Ascending aorta (tissue), 2 donors: ENCODE measurements at places on chromosomes 3 and 15.
A peak's percentile ranks its signal among the peaks of the same experiment; 100 is the strongest.

- H3K4me3 ChIP-seq, result no peak overlapping the region
- no peaks in the 10 kb centered on the region for H3K36me3 ChIP-seq
- no peak for DNase-seq
- no peaks in the 10 kb centered on the region for H3K27me3 ChIP-seq
- no peaks in the 10 kb centered on the region for H3K4me1 ChIP-seq
These were observed 233.9 kb upstream of the CADM2 start for GRCh38 chr3:84724877-84725276.

GRCh38 chr3:11250902-11251806, 21.0 kb upstream of the ATG7 start:
- peaks cover 7% of the 10 kb centered on the region for H3K36me3 ChIP-seq
- peak overlapping the region; percentile 4 for H3K27ac ChIP-seq
- H3K4me1 ChIP-seq, result no peaks in the 10 kb centered on the region
- H3K4me3 ChIP-seq, result no peak overlapping the region
- DNase-seq, result peak; percentile 39

- no peaks in the 10 kb centered on the region for H3K36me3 ChIP-seq
- no peak for DNase-seq
- no peak overlapping the region for H3K4me3 ChIP-seq
- no peak overlapping the region for H3K27ac ChIP-seq
- no peaks in the 10 kb centered on the region for H3K27me3 ChIP-seq
These were observed 355.4 kb downstream of the MFSD1 start for GRCh38 chr3:159157275-159157674.

- no peaks in the 10 kb centered on the region for H3K4me1 ChIP-seq
- no peak overlapping the region for H3K27ac ChIP-seq
- H3K36me3 ChIP-seq, result no peaks in the 10 kb centered on the region
- no peak overlapping the region for H3K4me3 ChIP-seq
These were observed 42.0 kb downstream of the GSK3B start for GRCh38 chr3:120052225-120052624.

DNA sequence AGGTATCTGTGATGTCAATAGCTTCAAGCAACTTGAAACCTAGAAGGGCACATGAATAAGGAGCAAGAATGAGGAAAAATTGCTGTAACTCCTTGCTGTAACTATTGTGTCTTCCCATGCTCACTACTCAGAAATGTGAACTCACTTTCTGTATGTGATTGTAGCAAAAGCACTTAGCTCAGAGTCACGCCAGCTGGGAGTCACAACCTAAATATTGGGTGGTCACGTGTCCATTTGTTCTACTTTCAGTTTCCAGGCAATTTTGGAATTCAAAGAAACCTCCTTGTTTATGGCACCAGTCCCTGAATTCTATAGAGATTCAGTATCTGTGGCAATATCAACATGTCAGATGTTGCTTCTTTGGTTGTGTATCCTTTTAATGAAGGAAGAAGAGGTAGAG, 241.6 kb upstream of the AZI2 start:
- no peaks in the 10 kb centered on the region for H3K27me3 ChIP-seq
- H3K4me1 ChIP-seq, result no peaks in the 10 kb centered on the region
- no peak overlapping the region for H3K4me3 ChIP-seq
- DNase-seq, result no peak
- no peaks in the 10 kb centered on the region for H3K36me3 ChIP-seq
- H3K27ac ChIP-seq, result no peak overlapping the region

GRCh38 chr3:6803619-6804018, 57.3 kb upstream of the GRM7 start:
- no peak for DNase-seq
- H3K4me3 ChIP-seq, result no peak overlapping the region
- no peaks in the 10 kb centered on the region for H3K36me3 ChIP-seq
- H3K27ac ChIP-seq, result no peak overlapping the region
- no peaks in the 10 kb centered on the region for H3K27me3 ChIP-seq
- no peaks in the 10 kb centered on the region for H3K4me1 ChIP-seq

GRCh38 chr15:68276668-68277067, 877 bp upstream of the FEM1B start:
- no peak for DNase-seq
- no peaks in the 10 kb centered on the region for H3K27me3 ChIP-seq
- peak overlapping the region; percentile 74 for H3K4me3 ChIP-seq
- peak overlapping the region; percentile 99 for H3K27ac ChIP-seq
- H3K36me3 ChIP-seq, result no peaks in the 10 kb centered on the region
